ENCODE measurements at places on chromosomes 3 and 15.

DNA sequence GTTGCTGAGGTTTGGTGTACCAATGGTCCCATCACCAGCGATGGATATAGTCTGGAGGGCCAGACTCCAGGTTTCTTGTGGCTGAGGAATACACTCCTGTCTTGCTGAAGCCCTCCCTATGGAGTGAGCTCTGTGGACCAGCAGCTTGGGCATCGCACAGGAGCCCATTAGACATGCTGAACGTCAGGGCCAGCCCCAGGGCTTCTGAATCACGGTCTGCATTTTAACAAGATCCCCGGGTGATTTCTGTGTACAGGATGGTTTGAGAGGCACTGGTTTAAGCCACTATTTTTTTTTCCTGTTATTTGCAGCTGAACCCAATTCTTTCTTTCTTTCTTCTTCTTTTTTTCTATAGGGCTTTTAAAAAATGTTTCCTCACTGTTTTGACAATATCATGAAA lies 69.5 kb upstream of the XCR1 start:
- H3K4me3 ChIP-seq, result no peak overlapping the region
- H3K36me3 ChIP-seq, result no peaks in the 10 kb centered on the region
- H3K27me3 ChIP-seq, result no peaks in the 10 kb centered on the region
- no peak for DNase-seq

DNA sequence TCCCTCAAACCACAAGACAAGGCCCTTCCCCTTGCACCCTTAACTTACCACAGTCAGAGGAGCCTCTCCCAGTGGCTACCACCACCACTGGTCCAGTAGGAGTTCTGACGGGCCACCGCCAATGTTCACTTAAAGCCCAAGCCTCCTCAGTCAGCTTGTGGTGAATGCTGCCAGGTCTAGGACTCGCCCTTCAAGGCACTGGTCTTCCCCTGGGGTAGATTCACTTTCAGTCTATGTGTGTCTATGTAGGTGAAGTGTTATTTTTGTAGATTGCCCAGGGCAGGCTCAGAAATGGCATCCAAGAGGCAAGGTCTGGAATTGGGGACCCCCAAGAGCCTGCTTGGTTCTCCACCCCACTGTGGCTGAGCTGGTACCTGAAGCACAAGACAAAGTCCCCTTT lies 15.4 kb upstream of the CASR start:
- no peak for DNase-seq
- no peaks in the 10 kb centered on the region for H3K4me1 ChIP-seq
- no peaks in the 10 kb centered on the region for H3K36me3 ChIP-seq
- no peaks in the 10 kb centered on the region for H3K27me3 ChIP-seq
- H3K4me3 ChIP-seq, result no peak overlapping the region

DNA sequence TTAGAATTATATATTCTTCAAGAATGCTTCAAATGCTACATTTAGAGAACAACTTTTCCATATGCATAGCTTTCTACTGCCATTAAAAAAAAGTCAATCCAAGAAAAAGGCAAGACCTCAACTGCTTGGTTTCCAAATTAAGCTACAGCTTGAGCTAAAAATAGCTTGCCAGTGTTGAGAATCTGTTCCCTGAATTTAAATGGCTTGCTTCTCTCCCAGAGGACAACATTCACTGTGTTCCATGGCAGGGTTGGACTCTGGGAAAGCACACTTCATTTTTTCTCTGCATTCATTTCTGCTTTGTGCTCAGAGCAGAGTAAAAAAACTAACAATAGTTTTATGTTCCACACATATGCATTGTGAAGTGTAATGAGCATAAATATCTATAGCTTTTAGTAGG lies 50.3 kb upstream of the ACTL6A start:
- no peaks in the 10 kb centered on the region for H3K27me3 ChIP-seq
- DNase-seq, result no peak
- peaks cover 3% of the 10 kb centered on the region for H3K4me1 ChIP-seq
- no peaks in the 10 kb centered on the region for H3K36me3 ChIP-seq

DNA sequence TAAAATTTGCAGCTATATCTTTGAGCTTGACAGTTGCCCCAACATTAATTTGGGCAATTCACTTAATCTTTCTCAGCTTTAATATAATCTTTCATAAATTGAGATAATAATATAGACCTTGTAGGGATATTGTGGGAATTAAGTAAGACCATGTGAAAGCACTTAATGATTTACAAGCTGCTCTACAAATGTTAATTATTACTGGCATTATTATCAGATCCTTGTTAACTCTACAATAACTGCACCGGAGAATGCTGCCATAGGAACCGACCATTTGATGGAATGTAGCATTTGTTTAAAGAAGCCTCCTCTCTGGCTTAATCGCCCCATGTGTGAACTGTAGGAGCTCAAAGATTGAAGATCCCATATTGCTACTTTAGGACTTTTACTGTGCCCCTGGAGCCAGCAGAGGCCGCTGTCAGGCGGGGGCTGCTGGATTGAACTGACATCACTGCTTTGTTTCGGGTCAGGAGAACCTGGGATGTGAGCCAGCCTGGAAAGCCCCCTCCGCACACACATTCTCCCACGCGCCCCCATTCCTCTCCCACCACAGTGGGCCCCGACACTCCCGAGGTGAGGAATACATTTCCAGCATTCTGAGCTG lies 154.2 kb upstream of the TNIK start:
- DNase-seq, result peak; percentile 67
- H3K27me3 ChIP-seq, result no peaks in the 10 kb centered on the region
- no peak overlapping the region for H3K4me3 ChIP-seq
- H3K36me3 ChIP-seq, result no peaks in the 10 kb centered on the region
- H3K27ac ChIP-seq, result no peak overlapping the region

- peaks cover 72% of the 10 kb centered on the region for H3K27me3 ChIP-seq
- no peak overlapping the region for H3K4me3 ChIP-seq
- H3K36me3 ChIP-seq, result no peaks in the 10 kb centered on the region
- H3K27ac ChIP-seq, result no peak overlapping the region
- DNase-seq, result peak; percentile 40
- H3K4me1 ChIP-seq, result peaks cover 28% of the 10 kb centered on the region
Measured at GRCh38 chr3:46574243-46574646, 8.1 kb upstream of the LRRC2 start.

DNA sequence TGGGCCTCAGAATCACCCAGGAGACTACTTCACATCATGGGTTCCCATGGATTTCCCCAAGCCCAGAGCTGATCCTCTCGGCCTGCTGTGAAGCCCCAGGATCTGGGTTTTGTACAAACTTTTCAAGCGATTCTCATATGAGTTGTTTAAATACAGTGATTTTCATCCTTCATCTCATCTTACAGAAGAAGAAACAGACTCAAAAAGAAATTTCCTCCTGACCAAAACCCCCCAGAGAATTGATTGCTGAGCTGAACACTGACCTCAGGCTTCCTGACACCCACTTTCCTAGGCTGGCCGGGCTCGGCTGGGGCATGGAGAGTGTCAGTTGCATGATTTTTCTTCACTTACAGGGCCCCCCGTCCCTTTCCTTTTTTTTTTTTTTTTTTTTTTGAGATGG lies 60.3 kb downstream of the BDH1 start:
- no peaks in the 10 kb centered on the region for H3K27me3 ChIP-seq
- no peak for DNase-seq
- H3K36me3 ChIP-seq, result no peaks in the 10 kb centered on the region
- H3K27ac ChIP-seq, result no peak overlapping the region
- no peak overlapping the region for H3K4me3 ChIP-seq
- peaks cover 7% of the 10 kb centered on the region for H3K4me1 ChIP-seq

Data from neural progenitor cell (in vitro differentiated cells).